ENCODE measurements at places on chromosomes 11 and 22.

DNA sequence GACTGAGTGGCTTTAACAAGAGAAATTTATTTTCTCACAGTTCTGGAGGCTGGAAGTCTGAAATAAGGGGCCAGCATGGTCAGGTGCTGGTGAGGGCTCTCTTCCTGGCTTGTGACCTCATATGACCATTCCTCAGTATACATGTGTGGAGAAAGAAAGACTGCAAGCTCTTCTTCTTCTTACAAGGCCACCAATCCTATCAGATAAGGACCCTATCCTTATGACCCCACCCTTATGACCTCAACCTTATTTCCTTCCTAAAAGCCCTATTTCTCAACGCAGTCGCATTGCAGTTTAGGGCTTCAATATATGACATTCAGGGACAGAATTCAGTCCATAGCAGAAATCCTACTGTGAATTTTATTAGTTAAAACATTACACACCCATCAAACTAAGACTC lies 124.4 kb upstream of the RAG2 start:
- no peak overlapping the region for H3K27ac ChIP-seq
- H3K36me3 ChIP-seq = no peaks in the 10 kb centered on the region
- peaks cover 4% of the 10 kb centered on the region for H3K27me3 ChIP-seq
- H3K4me1 ChIP-seq = no peaks in the 10 kb centered on the region

GRCh38 chr22:49517211-49517610 lies 310.5 kb downstream of the BRD1 start:
- no peak overlapping the region for H3K27ac ChIP-seq
- peaks cover 5% of the 10 kb centered on the region for H3K36me3 ChIP-seq
- H3K4me3 ChIP-seq = no peak overlapping the region
- no peak for DNase-seq
- H3K4me1 ChIP-seq = peaks cover 2% of the 10 kb centered on the region

DNA sequence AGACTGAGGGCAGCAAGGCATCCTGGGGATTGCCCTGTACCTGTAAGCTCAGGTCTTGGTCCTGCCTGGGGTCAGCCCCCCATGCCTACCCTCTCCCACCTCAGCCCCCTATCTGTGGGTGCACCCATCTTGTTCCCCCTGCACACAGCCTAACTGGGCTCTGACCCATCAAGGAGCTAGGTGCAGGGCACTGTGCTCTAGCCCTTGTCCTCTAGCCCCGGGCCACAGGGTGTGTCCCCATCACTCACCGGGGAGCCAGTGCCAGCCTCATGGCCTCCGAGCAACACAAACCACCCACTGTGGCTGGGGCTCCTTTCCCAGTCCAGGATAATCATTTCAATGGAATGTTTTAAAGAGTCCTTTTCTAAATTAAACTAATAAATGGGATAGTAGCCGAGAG lies 293.9 kb upstream of the PLET1 start:
- no peak overlapping the region for H3K4me3 ChIP-seq
- DNase-seq = no peak
- no peaks in the 10 kb centered on the region for H3K36me3 ChIP-seq
- no peaks in the 10 kb centered on the region for H3K27me3 ChIP-seq
- H3K27ac ChIP-seq = no peak overlapping the region
- no peaks in the 10 kb centered on the region for H3K4me1 ChIP-seq

GRCh38 chr11:43708776-43709175 lies 28.2 kb downstream of the HSD17B12 start:
- peaks cover 36% of the 10 kb centered on the region for H3K36me3 ChIP-seq
- H3K27me3 ChIP-seq = no peaks in the 10 kb centered on the region
- H3K4me1 ChIP-seq = peaks cover 4% of the 10 kb centered on the region
- no peak for DNase-seq
- no peak overlapping the region for H3K27ac ChIP-seq

GRCh38 chr11:10638316-10638925 lies 55.1 kb downstream of the IRAG1 start:
- H3K36me3 ChIP-seq = no peaks in the 10 kb centered on the region
- DNase-seq = no peak
- H3K27ac ChIP-seq = no peak overlapping the region
- H3K4me3 ChIP-seq = no peak overlapping the region
- peaks cover 3% of the 10 kb centered on the region for H3K4me1 ChIP-seq

Measured in activated naive CD8-positive, alpha-beta T cell treated with anti-CD3 and anti-CD28 coated beads for 36 hours (primary cell).